Activated CD4-positive, alpha-beta T cell treated with anti-CD3 and anti-CD28 coated beads, Interleukin-2, amount 10 ng/mL, durations not matched to agents 7 days and 5 days (primary cell): ENCODE measurements at places on chromosomes 16 and 17. TPM values are rescaled to one million over a fixed set of nuclear protein-coding genes. Genes with fewer than 3 reads are reported as not detected.

GRCh38 chr17:48544349-48545021, 424 bp downstream of the HOXB2 start:
- DNase-seq = peak; percentile 12
- peaks cover 41% of the 10 kb centered on the region for H3K4me1 ChIP-seq
- peaks cover 7% of the 10 kb centered on the region for H3K36me3 ChIP-seq
- H3K27me3 ChIP-seq = peaks cover 73% of the 10 kb centered on the region
- peak overlapping the region; percentile 86 for H3K27ac ChIP-seq
- peak overlapping the region; percentile 79 for H3K4me3 ChIP-seq

GRCh38 chr16:89617036-89617435, 3.6 kb downstream of the DPEP1 start:
- no peak overlapping the region for H3K4me3 ChIP-seq
- peaks cover 13% of the 10 kb centered on the region for H3K4me1 ChIP-seq
- peaks cover 3% of the 10 kb centered on the region for H3K27me3 ChIP-seq
- H3K36me3 ChIP-seq = peaks cover 6% of the 10 kb centered on the region

- H3K27me3 ChIP-seq = no peaks in the 10 kb centered on the region
- no peak overlapping the region for H3K4me3 ChIP-seq
- H3K4me1 ChIP-seq = peaks cover 33% of the 10 kb centered on the region
Measured at GRCh38 chr17:78812855-78813254, 27.8 kb downstream of the USP36 start.

CCL14 gene
- total RNA-seq = not detected

ESRP2 gene
- total RNA-seq = not detected

DNA sequence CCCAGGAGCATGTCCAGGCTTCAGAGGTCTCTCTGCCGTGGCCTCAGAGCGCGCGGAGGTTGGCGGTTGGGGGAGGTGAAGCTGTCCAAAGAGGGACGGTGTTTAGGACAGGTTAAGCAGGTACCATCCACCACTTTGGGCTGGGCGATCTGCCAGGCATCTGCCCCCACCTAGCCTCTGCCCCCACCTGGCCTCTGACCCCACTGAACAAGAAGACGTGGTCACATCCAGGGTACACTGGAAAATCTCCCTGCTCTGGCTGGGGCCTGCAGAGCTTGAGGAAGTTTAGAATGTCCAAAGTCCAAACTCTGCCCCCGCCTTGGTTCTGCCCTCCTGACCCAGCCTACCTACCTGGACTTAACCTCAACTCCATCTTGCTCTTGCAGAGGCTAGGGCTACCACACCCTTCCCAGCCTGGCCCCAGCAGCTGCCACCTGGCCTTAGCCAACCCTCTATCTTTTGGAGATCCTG, 1.6 kb downstream of the ITGA3 start:
- peaks cover 23% of the 10 kb centered on the region for H3K4me1 ChIP-seq
- H3K36me3 ChIP-seq = no peaks in the 10 kb centered on the region
- peak overlapping the region; percentile 84 for H3K4me3 ChIP-seq
- H3K27me3 ChIP-seq = peaks cover 11% of the 10 kb centered on the region
- peak overlapping the region; percentile 3 for H3K27ac ChIP-seq
- no peak for DNase-seq

RHBDL3 gene
- total RNA-seq = 0.69 TPM

WNT9B gene
- not detected for total RNA-seq

DNA sequence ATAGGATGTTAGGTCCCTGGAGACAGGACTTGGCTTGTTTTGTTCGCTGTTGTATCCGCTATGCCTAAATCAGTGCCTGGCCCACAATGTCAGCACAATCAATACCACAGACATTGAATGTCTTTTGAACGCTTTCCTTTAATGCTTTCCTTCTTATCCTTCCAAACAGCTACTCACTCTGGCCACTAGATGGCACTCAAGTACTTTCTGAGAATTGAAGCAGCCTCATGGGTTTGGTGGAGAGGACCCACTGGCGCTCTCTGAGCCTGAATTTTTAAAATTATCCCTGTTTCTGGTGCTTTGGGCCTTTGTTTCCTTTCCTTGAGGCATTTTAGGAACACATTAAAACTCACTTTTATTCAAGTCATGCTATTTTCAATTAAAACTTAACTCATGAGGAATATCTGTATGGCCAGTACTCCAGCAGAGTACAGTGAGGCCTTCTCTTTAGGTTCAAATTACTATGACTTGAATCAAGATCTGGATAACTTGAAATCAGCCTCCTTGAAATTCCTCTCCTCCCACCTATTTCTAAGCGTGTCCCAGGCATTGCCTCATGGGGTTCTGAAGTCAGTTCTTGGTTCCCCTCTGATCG, 3.2 kb upstream of the NLRP1 start:
- H3K4me3 ChIP-seq = no peak overlapping the region
- peaks cover 37% of the 10 kb centered on the region for H3K4me1 ChIP-seq
- H3K36me3 ChIP-seq = peaks cover 12% of the 10 kb centered on the region

HSDL1 gene
- 10.6 TPM for total RNA-seq

GRB7 gene
- 0.81 TPM for total RNA-seq

DNA sequence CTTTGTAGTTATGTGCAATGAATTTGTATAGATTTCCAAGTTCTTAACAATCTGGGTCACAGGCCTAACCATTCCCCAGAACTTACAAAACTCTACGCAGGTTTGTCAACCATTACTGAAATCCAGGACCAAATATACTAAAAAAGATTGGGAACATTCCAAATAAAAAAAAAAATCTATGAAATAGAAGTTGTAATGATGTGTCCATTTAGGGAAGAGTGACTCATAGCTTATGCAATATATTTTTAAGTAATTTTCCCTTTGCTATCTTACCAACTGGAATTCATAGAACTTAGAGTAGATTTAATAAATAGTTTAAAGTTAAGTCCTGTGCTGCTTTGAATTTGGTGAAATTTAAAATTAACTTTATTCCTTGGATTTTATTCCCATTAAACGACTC, 393.2 kb downstream of the PMP22 start:
- no peak for DNase-seq
- peaks cover 3% of the 10 kb centered on the region for H3K27me3 ChIP-seq
- no peaks in the 10 kb centered on the region for H3K4me1 ChIP-seq
- no peak overlapping the region for H3K27ac ChIP-seq
- no peaks in the 10 kb centered on the region for H3K36me3 ChIP-seq
